CD4-positive, alpha-beta memory T cell (primary cell): ENCODE measurements at places on chromosomes 12 and 14.

DNA sequence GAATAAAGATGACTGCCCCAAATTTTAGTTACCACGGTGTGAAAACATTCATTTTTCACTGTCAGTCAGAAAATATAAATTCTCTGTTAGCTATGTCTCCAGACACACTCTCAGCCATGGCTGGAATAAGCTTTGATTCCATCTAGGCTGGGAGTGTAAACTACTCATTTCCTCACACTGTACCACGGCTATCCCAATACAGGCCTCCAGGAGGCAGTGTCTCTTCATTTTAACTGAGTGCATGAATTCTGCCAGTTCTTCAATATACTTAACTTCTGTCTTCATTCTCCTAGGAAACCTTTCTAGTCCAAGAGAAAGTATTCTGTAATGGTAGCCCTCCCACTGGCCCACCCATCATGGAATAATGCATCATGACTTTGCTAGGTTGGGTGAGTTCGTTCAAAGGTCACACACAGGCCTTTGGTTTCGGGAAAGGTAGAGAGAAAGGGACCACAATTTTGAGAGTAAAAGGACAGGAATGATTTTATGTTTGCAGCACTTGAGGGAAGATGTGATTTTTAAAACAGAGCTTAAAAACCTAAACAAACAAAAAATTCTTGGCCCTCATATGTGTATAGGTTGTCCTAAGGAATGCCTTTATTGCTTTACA, 381.1 kb downstream of the SEC23A start:
- no peak for DNase-seq

DNA sequence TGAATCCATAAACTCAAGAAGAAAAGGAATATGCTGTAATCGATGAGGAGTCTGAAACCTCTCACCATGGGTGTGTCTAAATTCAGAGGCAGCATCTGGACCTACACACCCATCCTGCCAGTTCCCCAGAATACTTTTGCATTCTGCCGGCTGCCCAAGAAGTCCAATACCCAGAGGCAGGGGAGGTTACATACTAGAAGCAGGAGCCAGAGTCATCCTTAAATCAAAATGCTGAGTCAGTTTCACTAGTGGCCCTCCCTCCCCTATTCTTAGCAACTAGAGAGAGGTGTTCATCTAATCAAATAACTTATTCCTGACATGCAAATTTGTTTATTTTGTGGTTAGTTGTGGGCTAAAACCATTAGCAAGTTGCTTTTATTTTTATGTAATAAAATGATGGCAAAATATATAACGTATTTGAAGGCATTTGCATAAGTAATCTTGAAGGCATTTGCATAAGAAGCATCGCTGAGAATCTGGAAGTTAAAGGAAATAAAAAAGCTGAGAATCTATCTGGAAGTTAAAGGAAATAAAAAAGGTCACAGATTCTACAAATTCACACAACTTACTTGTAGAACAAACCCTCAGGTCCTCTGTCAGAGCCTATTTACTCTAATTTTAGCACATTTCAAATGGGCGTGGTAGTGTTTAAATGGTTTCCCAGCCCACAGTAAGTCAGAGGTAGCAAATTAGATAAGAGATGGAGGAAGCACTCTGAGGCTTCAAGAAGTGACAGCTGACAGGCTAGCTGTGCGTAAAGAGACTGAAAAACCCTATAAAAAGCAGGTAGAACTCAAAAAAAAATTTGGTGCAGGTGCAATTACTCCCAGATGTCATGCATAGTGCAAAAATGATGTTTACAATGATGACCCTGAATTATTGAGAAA, 7.8 kb downstream of the BHLHE41 start:
- DNase-seq, result no peak

- DNase-seq, result no peak
Measured at GRCh38 chr12:51533799-51534198, 57.2 kb upstream of the SCN8A start.

- DNase-seq, result no peak
Measured at GRCh38 chr12:76183459-76184186, 99.1 kb upstream of the NAP1L1 start.

- DNase-seq, result no peak
Measured at GRCh38 chr14:85607651-85608081, 77.7 kb downstream of the FLRT2 start.
